ENCODE measurements at places on chromosomes 4 and X.

DNA sequence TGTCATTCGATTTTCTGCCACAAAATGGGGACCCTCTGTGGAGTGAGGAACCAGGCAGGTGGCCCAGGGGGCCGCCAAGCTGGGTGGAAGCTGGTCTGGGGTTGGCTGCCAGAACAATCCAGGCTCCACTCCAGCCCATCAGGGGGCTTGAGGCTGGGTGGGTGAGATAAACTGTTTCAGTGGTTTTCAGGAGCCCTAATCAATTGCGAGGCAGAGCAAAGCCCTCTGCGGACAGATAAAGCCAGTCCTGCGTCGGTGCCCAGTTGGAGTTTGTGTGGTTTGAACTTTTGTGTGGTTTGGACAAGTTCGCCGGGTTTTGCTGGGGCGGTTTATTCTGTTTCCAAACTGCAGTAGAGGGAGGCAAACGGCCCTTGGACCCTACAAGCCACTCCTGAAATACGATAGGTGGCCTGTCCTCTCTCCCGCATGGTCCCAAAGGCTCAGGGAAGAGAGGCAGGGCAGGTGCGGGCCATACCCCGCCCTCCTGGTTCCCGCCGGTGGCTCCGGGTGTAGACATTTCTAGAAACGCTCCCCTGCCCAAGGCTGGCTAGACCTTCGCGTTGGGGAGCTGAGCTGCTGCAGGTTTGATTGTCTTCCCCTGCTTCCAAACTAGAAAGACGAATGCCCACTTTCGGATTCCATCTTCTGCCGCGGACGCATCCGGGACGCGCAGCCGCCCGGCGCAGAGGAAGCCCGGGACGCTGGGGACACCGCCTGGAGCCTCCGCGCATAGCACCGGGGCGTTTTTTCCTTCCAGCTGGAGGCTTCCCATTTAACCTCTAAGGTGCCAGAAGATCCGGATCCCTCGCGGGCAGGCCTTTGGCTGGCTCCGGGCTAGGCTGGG lies 169.0 kb upstream of the BCOR start:
- peak; percentile 70 for DNase-seq

DNA sequence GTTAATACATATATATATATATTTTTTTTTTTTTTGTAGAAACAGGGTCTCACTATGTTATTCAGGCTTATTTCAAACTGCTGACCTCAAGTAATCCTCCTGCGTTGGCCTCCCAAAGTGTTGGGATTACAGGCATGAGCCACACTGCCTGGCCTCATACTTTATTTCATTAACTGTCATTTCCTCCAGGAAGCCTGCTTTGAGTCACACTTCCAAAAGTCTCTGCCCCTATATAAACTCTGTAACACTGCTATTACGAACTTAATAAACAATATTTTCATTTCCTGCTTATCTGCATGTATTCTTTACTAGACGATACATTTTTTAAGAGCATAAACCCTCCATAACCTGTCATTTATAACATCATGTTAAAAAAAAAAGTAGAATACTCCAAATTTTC lies 167.2 kb downstream of the WDFY3 start:
- DNase-seq, result no peak

GRCh38 chr4:168604496-168605373 lies 107.9 kb downstream of the PALLD start:
- DNase-seq, result no peak

DNA sequence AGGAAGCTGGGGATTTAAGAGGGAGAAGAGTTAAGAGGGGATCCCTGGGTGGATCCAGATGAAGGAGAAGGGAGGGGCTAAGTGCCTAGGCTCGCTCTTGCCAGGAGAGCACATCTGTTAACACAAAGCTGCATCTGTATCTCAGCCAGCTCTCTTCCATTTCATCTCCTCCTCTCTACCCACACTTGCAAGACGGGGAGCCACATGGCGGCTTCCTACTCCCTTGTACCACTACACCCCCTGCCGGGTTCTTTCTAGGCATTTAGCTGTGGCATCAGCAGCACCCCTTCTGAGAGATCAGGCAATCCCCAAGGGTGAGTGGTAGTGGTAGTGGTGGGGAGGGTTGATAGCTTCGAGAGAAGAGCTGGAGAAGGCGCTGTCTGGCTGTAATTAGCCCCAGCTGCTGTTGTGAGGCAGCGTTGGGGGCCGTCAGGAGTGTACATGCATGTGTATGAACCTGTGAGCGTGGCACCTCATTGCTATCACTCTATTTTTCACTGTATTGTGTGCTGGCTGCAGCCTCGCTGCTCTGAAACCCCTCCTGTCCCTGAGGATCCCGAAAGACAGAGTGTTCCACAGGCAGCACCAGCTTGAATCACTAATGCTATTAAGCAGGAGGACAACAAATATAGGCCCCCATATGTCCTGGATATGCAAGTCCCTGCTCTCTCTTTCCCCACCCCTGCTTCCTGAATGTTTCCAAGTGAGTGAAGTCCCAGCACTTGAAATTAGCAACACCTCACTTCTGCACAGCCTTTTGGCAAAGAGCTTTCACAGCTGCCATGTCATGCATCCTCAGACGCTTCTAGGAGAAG lies 73.7 kb downstream of the RTL9 start:
- DNase-seq, result peak; percentile 85

GRCh38 chrX:80354966-80355465 lies 65.2 kb upstream of the TENT5D start:
- no peak for DNase-seq

GRCh38 chr4:55549888-55550287 lies 3.2 kb upstream of the CLOCK start:
- no peak for DNase-seq

DNA sequence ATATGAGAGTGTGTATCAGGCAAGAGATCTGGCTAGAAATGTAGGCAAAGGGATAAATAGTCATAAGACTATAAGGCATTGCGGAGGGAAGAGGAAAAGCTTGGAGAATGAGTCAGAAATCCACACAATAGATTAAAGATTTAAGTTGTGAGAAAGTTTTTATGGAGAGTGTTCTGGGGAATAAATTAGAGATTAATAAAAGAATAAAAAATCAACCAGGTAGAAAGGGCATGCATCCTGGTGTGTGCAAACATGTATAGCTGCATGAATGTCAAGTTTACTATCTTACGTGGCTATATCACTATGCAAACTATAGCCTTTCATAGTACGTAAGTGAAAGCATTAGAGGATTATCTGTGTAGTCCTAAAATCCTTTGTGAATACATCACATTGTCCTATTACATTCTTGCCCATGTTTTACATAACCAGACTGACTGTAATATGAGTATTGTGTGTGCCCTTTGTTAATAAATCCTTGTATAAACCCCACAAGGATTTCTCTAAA lies 36.9 kb downstream of the SNCA start:
- DNase-seq, result no peak

DNA sequence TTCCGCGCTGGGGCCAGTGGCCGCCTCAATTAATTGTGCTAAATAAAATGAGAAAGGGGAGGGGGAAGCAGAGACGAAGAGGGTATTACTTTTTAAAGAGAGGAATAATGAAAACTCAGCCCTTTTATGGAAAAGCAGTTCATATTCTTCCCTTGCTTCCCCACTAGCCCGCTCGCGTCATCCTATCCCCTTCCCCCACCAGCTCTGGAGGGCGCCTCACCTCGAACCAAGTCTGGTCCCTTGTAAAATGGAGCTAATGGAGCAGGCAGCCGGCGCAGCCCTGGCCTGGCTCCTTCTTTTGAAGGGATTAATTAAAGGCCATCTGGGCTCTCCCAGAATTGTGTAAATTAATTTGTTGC lies 511 bp upstream of the NKX6-1 start:
- peak; percentile 66 for DNase-seq
